ENCODE measurements at places on chromosomes 7 and 10.

DNA sequence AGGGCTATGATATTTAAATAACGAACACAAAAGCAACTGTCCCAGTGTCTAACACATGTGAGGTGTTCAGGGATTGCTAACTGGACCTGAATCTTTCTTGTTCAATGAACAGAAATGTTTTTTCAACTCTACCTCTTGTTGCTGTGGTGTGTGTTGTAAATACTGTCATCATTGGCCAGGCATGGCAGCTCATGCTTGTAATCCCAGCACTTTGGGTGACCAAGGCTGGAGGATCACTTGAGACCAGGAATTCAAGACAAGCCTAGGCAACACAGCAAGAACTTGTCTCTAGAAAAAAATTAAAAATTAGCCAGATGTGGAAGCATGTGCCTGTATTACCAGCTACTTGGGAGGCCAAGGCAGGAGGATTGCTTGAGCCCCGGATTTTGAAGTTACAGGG is 1250.9 kb downstream of the TYW1 start:
- no peak for DNase-seq

GRCh38 chr10:123906884-123907652 is 15.5 kb upstream of the CPXM2 start:
- DNase-seq = no peak

DNA sequence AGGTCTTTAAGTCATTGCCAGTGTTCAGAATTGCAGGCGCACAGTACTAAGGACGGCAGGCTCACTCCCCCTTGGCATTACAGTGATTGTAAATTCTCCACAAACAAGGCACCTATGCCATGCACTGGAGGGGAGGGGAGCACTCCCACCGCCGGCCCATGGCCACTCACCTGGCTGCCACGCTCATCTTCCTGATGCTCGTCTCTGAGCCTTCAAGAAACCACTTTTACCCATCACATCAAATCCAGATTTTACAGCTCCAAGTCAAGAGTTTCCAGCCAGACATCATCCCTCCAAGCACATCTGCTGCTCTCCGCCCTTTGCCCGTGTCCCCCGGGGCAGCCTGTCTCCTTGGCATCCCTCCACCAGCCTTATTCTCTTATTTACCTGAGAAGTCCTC is 350.2 kb upstream of the SHH start:
- DNase-seq = no peak

DNA sequence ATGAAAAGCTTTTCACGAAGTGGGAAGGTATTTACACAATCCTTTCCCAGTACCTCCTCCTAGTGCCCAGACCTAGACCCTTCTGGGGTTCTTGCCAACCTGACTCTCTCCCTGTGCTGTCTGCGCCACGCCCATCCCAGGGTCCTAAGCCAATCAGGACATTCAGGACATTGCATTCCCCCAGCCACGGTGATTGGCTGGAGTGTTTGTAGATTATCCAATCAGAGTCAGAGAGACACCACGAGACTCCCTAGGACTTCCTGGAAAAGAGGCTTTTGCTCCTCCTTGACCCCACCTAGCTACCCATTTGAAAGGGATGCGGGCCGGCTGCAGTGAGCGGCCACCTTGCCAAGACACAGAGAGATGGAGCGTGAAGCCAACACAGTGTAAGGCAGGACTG is 3.5 kb upstream of the GDF2 start:
- no peak for DNase-seq

DNA sequence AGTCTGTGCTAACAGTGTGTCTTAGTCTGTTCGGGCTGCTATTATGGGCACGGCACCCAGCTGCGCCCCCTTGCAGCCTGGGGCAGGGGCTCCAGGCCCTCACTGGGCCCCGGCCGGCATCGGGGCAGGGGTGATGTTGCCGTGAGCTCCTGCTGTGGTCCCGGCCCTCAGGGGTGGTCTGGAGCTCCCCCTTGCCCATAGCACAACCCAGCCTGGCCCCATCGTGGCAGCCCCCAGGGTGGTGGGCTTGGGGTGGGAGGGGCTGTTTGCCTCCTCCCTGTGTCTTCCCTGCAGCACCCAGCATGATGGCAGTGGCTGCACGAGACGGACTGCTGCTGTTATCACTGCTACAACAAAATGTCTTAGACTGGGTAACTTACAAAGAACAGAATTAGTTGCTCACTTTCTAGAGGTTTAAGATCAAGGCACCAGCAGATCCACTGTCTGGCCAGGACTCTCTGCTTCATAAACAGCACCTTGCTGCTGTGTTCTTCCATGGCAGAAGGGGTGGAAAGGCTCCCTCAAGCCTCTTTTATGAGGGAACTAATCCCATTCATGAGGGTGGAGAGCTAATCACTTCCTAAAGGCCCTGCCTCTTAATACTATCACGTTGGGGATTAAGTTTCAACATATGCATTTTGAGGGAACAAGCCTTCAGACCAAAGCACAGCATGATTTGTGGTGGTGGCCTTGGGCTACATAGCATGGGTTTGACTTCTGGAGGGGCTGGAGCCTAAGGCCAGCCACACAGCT is 149.5 kb downstream of the SEC23IP start:
- DNase-seq = no peak
